Stimulated activated CD4-positive, alpha-beta T cell treated with anti-CD3 and anti-CD28 coated beads, Interleukin-4, amount 100 ng/mL, for 4 hours (primary cell): ENCODE measurements at places on chromosomes 12 and 14.
A peak's percentile ranks its signal among the peaks of the same experiment; 100 is the strongest.

DNA sequence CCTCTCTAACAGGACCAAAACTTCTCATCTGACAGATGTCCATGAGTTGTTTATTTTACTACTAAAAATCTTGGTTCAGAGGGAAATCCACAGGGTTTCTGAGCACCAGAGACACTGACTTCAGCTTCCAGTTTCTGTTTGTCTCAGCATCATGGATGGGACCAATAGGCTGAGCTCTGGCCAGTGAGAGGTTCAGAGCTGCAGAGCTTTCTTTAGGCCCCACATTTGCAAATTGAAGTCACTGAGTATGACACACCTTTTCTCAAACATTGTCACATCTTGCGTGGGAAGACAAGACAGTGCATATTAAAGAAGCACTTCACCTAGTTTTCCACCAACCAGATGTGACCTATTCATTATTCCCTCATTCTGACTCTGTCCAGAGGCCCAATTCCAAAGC, 45.2 kb downstream of the RDH12 start:
- no peak for DNase-seq

DNA sequence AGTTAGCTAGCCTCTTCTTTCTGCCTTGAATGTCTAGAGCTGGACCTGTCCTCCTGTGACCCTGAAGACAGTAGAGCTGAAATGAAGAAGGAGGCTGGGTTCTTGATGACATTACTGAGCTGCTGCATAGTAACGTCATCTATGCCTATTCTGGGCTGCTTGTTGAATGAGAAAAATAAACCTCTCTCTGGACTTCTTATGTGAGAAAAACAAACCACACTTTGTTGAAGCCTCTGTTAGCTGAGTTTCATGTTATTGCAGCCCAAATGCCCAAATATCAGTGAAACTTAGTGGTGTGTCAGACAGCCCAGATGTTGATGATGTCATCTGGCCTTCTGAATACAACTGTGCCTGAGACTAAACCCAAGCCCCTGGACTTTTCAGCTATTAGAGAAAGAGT, 67.0 kb upstream of the MAX start:
- DNase-seq = no peak

GRCh38 chr14:45728434-45729225, 475.6 kb upstream of the MIS18BP1 start:
- no peak for DNase-seq

GRCh38 chr12:2364631-2365051, 311.9 kb downstream of the CACNA1C start:
- DNase-seq = no peak

DNA sequence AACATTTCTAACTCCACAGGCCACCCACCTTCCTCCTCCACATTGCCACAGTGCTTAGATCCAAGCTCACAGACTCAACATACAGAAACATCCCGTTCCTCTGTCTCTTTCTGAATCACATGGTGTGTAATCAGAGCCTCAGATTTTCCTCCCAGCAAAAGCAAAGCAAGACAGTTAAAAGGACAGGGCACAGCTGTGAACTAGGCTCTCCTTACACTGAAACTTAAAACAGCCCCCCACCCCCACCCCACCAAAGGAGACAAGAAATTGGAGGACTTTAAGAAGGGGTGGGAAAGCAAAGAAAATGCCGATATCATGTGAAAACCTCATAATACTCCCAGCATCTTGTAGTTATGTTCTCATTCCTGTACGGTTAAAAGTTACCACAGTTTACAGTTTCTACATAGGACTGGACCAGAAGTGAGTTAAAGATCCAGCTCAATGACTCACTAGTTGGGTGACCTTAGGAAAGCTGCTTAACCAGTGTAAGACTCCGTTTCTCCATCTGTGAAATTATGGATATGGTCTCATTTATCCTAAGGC, 4.8 kb downstream of the YBX3 start:
- DNase-seq = no peak

- DNase-seq = peak; percentile 55
These were observed 1.5 kb downstream of the CALM1 start for GRCh38 chr14:90398315-90398839.

- no peak for DNase-seq
These were observed 3.3 kb upstream of the CRIP2 start for GRCh38 chr14:105471297-105471821.
